Hindlimb muscle (tissue), 1 donor: ENCODE measurements at places on chromosomes 16 and 17. TPM values are rescaled to one million over a fixed set of nuclear protein-coding genes. Genes with fewer than 3 reads are reported as not detected.

TUBG1 gene
- polyA plus RNA-seq = 33.6 TPM

KRTAP9-2 gene
- polyA plus RNA-seq = not detected

C17orf100 gene
- polyA plus RNA-seq = 3.6 TPM

KRTAP1-5 gene
- polyA plus RNA-seq = not detected

CD7 gene
- 0.45 TPM for polyA plus RNA-seq

SPATA22 gene
- 0.32 TPM for polyA plus RNA-seq

TBC1D3G gene
- not detected for polyA plus RNA-seq

TNS4 gene
- 0.14 TPM for polyA plus RNA-seq

MYH2 gene
- 48.2 TPM for polyA plus RNA-seq

HEATR3 gene
- polyA plus RNA-seq = 21.1 TPM

DCUN1D3 gene
- polyA plus RNA-seq = 5.2 TPM
